ENCODE measurements at places on chromosomes 11 and 22. TPM values are rescaled to one million over a fixed set of nuclear protein-coding genes. Genes with fewer than 3 reads are reported as not detected.

DNA sequence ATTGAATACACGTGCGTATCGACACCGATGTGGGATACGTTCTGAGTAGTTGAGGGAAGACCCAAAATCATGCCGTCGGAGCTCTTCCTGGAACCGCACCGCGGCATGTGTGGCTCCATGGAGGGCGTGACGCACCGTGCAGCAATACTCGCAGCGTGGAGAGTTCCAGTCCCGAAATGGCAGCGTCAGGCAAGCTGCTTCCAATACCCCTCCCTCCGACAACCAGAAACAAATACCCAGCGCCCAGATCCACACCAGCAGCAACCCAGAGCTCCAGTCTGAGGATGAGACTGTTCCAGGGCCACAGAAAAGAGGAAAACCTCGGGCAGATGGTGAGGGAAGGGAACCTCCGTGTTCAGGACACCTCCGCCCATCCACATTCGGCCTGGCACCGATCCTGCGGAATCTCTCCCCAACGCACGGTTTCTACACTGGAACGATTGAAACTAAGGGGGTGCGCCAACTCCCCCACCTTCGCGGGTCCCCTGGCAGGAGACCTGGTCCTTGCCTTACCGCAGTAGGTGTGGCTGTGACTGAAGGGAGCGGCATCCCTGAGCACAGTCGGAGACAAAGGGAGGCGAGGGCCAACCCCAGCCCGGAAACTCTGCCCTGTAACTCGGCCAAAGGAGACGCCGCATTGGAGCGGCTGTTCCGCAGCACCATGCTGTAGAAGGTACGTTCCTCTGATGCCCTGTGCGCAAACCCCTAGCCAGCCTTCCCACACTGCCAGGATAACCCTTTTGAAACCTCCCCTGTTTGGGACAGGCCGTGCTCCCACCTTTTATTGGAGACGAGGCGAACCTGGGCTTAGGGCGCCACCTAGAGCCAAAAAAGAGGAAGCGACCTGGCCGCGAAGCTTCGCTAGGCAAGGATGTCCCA lies 28.2 kb downstream of the DBX1 start:
- peak; percentile 34 for DNase-seq

DNA sequence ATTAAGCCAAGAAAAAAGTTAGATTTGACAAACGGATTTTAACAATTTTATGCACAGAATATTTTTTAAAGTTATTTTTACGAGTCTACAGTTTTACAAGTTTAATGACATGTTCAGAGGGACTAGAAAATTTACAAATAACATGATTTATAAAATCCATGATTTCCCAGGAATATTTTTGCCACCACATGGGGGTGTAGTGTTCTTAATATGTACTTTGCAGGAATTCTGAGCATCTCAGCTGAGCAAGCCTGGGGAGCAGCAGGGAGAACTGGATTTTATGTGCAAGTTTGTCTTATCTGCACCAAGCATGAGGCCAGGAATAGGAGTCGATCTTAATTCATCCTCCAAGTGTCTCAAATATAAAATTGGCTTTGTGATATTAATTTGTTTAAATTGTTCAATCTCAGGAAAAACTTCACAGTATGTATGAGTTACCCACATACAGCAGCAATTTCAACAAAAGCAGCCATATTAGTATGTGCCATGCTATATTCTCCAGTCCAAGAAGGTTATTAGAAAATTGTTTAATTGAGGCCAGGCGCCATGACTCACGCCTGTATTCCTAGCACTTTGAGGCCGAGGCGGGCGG lies 826.3 kb downstream of the DLG2 start:
- DNase-seq: no peak

The TTC28 gene
- total RNA-seq: 6.0 TPM

DNA sequence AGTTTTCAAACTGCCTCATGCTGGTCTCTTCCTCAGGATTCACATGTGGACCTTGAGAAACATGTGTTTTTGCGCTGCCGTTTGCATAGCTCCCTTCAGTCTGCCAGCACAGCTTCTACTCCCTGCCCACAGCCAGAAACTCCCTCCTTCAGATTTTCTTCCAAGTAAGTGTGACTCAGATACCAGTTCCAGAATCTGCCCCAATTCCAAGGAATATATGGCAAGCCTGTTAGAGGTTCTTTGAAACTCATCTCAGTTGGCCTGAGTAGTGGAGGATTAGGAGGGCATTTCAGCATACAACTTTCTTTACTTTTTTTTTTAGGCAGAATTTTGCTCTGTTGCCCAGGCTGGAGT lies 67.1 kb downstream of the SNX19 start:
- DNase-seq: no peak

DNA sequence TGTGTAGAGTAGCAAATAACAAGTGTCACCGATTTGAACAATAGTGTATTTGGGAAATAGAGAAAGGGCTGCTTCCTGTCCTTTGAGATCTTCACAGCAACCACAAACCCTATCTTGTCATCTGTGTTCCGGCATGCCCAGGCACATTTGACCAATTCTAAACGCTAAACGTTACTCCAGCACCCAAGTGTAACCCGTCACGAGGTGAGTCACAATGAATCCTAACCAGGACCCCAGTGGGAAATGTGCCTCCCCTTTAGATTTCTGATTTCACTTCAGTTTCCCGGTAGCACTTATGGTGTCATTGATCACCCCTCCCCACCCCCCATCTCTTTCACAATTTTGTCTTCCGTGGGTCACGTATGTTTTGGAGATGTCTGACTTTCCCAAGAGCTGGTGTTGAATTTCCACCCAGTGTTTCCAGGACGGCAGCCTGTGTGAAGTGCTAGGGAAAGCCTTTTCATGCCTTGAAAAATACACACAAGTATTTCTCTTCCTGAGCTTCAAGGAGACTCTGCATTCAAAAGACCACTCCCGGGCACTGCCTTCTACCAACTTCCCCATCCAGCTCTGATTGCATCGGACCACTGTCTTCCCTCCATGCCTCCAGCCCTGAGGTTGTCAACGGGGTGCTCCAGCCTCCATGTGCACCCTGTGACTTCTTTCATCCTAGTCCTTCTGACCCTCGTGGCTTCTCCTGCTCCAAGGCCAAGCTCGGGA lies 10.5 kb upstream of the C11orf24 start:
- DNase-seq: peak; percentile 36

GRCh38 chr11:26719289-26719973 lies 2.4 kb downstream of the SLC5A12 start:
- DNase-seq: no peak

The PRDM11 gene
- total RNA-seq: 6.4 TPM

The SPTY2D1 gene
- 27.7 TPM for total RNA-seq

The TEAD1 gene
- not detected for total RNA-seq

GRCh38 chr11:69473276-69473845 lies 8.1 kb upstream of the LINC01488 start:
- DNase-seq: no peak

GRCh38 chr11:76902121-76903014 lies 41.6 kb downstream of the ACER3 start:
- DNase-seq: no peak

GRCh38 chr22:38089474-38089851 lies 5.5 kb upstream of the SLC16A8 start:
- DNase-seq: no peak

The RBM4 gene
- 211 TPM for total RNA-seq

GRCh38 chr22:30214703-30215407 lies 31.7 kb downstream of the LIF start:
- DNase-seq: no peak

DNA sequence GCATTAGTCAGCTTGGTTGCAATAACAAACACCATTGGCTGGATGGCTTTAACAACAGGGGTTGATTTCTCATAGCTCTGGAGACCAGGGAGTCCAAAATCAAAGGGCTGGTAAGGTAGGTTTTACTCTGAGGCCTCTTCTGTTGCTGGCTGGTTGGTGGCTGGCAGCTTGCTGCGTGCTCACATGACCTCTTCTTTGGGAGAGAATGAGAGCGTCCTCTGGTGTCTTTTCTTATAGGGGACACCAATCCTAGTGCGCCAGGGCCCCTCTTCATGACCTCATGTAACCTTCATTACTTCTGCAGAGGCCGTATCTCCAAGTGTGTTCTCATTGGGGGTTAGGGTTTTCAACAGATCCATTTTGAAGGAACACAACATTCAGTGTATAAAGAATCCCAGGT lies 1308.3 kb downstream of the TBC1D22A start:
- no peak for DNase-seq

The CCDC87 gene
- total RNA-seq: not detected

DNA sequence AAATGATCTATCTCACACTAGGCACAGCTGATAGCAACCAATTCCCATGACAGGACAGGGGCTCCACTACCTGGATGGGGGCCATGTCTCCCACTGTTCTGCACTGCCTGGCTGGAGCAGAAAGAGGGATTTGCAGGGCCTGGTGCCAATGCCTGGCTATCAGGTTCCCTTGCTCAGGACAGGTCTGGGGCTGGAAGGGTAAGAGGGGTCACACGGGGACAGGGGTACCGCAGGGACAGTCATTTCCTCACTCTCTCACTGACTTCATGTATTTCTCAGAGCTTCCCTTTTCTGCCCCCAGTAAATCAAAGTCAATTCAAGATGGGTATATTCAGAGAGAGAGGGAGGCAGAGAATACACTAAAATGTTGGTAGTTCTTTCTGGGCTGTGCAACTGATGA lies 119.1 kb upstream of the CSNK2A3 start:
- no peak for DNase-seq

DNA sequence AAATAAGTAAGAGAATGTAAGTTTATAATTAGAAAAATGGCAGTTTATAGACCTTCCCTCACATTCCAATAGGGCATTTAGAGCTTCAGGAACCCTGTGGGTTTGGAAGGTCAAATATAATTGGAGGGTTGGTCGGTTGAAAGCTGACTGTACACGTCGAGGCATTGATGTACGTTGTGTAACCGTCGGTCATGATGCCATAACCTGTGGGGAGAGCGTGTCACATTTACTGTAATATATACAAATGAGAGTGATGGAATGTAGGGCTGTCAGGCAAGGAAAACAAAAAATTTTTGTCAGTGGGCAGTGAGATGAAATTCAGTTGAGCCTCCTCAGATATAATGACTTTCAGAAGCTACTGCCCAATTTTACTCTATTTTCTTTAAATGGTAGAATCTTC lies 88.5 kb downstream of the ARL14EP start:
- no peak for DNase-seq

DNA sequence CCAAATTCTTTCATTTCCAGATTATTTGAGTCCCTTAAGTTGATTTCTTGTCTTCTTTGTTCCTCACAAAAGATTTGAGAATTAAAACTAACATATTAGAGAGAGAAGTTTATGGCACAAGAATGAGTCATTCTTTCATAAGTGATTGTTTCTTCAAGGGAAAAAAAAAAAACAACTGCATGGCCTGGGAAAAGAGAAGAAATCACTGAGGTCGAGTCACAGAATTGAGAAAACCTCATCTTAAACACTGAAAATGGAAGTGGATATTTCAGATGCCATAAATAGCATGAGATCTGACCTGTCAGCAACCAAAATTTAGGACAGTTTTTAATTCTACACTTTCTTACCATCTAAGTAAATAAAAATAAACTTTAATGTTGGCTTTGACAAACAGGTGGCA lies 87.2 kb downstream of the CWF19L2 start:
- no peak for DNase-seq

The FGF19 gene
- not detected for total RNA-seq

DNA sequence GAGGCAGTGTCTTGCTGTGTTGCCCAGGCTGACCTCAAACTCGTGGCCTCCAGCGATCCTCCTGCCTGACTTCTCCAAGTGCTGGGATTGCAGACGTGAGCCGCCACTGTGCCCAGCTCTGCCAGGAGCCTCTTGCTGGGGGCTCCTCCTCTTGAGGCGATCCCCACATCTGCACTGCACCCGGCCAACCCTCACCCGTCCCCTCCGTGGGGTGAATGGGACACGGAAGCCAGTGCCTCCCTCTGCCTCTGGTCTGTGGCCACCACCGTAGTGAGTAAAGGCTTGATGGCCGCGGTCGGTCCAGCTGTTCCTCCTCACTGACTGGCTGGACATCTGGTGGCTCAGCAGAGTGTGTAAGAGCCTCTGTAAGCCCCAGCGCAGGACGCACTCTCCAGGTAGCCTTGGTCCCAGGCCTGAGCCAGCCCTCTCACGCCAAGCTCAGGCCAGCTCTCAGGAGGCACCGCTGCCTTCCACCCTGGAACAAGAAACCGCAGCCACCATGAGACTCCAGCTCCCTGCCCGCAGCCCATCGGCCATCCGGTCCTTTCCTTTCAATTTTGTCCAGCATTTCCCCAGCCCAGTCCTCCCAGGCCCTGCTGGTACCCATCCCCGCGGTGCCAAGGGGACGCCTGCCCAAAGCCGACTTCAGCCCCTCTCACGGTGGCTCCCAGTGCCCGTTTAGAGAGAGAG lies 100.3 kb downstream of the BRD1 start:
- no peak for DNase-seq

- no peak for DNase-seq
Observed at GRCh38 chr22:44925465-44926123, 84.2 kb downstream of the PHF21B start.
